IMR-90 (cell line): ENCODE measurements at places on chromosomes 6 and 20. TPM values are rescaled to one million over a fixed set of nuclear protein-coding genes. Genes with fewer than 3 reads are reported as not detected.

Gene LBP
- total RNA-seq, result not detected in 2 replicates

Gene PHACTR1
- total RNA-seq, result not detected in 2 replicates

Gene OCSTAMP
- not detected in 2 replicates for total RNA-seq

Gene SGK2
- total RNA-seq, result under 0.01 TPM in 1 of 2 replicates, not detected in the other

Gene SLC22A3
- total RNA-seq, result not detected in 2 replicates

Gene BPIFB2
- total RNA-seq, result not detected in 2 replicates

Gene SOX18
- not detected in 2 replicates for total RNA-seq

Gene APOBEC2
- total RNA-seq, result not detected in 2 replicates

Gene OR2H1
- total RNA-seq, result not detected in 2 replicates
